ENCODE measurements at places on chromosomes 1 and 21.

DNA sequence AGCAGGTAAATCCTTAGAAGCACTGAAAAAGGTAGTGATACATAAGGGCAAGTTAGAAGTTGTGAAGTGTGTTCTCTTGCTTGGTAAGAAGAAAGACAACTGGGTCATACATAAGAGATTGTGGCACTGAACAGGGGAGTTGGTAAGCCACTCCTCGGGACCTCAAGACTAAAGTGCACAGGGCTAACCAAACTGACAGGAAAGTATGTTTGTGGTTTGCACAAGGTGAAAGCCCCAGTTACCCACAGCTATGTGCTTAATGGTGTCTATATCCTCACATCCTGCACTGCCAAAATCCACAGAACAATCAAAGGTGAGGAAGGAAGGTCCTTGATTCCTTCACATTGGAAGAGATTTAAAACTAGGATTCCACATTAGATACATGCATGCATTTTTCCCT lies 276.5 kb downstream of the DNM3 start:
- no peak for DNase-seq

DNA sequence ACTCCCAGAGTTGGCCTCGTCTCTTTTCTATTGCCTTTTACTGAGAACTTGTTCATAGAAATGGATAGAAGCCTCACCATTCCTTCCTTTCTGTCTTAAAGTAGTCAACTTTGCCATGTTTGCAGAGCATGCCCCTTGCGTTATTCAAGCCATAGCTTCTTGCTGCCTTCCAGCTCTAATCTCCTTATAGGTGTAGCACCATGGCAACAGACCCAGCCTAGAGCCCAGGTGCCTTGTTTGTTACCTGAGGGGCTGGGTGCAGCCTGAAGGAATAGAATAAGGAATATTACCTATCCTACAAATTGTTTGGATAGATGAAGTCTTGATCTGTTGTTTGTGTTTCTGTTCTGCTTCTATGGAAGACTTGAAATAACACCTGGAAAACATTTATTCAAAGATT lies 59.9 kb downstream of the CLEC20A start:
- no peak for DNase-seq

- DNase-seq = no peak
These were observed 374.5 kb downstream of the RPS6KC1 start for GRCh38 chr1:213425376-213426030.

DNA sequence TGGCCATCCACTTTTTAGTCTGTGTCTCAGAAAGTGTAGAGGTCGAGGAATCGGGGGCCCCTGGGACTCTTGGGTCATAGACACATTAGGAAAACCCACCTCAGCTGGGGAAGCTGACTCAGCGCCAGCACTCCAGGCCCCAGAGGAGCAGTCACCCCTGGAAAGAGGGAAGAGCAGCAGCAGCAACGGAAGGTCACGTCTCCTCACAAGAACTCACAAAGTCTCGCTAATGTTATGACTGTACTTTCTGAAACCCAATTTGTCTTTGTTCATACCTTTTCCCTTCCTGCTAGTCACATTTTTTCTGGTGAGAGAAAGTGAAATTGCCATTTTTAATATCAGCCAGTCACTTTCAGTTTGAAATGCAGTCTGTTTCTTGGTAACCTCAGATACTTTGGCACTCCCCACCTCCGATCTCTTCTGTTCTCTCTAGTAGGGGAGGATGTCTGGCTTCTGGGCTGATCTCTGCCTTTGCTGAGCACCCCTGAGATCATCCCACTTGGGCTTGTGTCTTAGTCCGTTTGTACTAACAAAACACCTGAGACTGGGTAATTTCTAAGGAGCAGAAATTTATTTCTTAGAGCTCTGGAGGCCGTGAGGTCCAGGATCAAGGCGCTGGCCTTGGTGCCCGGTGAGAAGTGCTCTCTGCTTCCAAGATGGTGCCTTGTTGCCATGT lies 6.0 kb upstream of the NLRP3 start:
- DNase-seq = no peak

DNA sequence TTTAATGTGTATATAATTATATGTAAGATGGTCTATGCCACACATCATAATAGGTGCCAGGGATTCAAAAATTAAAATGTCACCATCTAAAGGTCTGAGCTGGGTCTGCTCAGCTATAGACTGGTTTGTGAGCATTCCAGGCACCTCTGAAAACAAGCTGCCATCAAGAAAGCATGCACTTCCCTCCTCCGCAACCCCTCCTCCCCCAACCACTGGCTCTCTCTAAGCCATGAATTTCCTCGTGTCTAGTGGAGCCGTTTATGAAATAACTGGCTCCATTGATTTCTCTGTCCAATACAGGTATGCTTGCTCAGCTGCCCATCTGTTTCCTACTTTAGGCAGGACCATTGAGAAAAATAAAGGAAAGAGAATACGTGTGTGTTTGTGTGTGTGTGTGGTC lies 522.6 kb upstream of the PLXNA2 start:
- DNase-seq = no peak

GRCh38 chr1:182332261-182333060 lies 59.1 kb downstream of the GLUL start:
- DNase-seq = no peak

- DNase-seq = no peak
These were observed 23.3 kb upstream of the GBP2 start for GRCh38 chr1:89149229-89149628.

- no peak for DNase-seq
These were observed 622.5 kb downstream of the PLA2G4A start for GRCh38 chr1:187451238-187451637.

GRCh38 chr1:157724537-157725220 lies 24.1 kb upstream of the FCRL3 start:
- no peak for DNase-seq

DNA sequence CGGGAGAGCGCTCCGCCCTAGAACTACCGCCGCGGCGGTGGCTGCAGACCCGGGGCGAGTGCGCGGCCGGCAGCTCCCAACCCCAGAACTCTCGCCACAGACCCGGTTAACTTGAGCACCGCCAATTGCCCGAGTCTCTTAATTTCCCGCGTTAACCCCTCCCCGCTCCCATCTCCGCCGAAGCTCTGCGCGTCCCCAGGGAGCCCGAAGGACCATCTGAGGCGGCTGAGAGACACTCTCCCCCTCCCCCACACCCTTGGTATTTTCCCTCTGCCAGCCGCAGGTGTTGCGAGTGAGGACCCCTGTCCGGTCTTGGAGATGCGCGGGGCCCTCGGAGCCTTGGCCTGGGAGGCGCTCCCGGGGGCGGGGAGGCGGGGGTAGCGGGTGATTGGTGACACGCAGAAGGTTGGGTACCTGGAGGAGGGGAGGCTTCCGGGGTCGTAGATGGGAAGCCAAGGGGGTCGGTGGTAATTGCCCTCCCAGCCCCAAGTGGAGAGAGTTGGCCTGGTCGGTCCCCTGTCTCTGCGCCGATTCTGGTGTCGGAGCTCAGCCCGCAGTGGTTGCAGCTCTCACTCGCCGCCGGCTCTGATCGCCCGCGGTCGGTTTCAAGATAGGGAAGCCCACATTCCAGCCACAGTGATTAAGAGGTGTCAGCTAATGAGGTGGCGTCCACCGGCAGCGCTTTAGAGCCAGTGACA lies 858 bp upstream of the SUSD4 start:
- DNase-seq = no peak

- DNase-seq = no peak
These were observed 3.5 kb upstream of the UBXN10 start for GRCh38 chr1:20182415-20182814.

GRCh38 chr1:208068908-208069307 lies 158.0 kb upstream of the CD34 start:
- no peak for DNase-seq

DNA sequence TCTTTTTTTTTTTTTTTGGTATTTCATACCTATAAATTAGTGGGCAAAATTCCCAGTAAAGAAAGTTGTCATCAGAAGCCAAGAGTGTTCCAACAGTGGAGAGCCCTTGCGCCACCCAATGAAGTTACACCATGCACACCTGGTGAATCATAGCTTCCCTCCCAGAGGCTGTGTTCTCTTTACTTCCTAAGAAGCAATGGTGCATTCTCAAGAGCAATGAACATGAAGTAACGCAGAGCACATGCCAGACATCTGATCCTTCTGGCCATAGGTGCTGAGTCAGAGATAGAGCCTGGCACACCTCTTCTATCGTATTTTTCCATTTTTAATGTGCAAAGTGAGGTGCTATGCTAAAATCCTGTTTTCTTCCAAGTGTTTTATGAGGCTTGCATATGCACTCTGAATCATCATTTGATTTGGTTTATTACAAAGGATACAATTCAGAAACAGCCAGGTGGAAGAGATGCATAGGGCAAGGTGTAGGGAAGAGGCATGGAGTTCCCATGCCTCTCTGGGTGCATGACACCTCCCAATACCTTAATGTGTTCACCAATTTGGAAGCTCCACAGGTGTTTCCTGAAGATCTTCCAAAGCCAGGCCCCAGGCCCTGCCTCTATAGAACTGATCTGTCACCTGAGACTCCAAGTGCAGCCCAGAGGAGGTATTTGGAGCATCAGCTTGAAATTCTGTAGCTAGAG lies 408.0 kb downstream of the SIPA1L2 start:
- DNase-seq = no peak

- DNase-seq = no peak
These were observed 99.4 kb upstream of the TLR5 start for GRCh38 chr1:223242382-223242955.

- no peak for DNase-seq
These were observed 91.6 kb downstream of the SCCPDH start for GRCh38 chr1:246815693-246816270.

DNA sequence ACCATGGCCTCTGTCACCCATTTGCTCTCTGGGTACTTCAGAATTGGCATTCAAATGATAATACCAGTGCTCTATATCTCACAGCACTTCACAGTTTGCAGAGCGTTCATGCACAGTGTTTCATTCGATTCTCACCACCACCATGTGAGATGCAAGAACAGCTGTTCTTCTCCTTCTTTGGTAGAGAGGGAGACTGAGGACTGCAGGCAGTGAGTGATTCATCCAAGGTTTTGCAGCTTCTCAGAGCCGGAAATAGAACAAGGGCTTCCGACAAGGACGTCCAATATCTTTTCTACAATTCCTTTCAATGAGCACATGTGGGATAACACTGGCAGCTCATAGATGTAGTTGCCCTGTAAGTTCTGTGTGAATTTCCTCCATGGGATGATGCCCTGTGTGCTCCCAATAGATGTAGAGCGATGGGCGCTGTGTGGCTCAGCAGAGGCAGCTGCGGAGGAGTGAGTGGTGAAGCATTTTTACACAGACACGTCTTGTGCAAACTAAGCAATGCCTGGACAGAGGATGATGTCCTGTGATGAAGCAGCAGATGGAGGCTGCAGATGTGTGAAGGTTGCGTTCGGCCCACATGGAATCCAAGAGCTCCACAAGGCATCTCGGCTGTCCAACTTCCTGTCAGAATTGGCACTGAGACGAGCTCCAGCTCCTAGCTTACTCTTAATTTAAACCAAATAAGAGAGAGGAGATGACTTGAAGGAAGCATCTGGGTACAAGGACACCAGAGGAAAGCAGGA lies 24.9 kb downstream of the MT1HL1 start:
- DNase-seq = no peak

DNA sequence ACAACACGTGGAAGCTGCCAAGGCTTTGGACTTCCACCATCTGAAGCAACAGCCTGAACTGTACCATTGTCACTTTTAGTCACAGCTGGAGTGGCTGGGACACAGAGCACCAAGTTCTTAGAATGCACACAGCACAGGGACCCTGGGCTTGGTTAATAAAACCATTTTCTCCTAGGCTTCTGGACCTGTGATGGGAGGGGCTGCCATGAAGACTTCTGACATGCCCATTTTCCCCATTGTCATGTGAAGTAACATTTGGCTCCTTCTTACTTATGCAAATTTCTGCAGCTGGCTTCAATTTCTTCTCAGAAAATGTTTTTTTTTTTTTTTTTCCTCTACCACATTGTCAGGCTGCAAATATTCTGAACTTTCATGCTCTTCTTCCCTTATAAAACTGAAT lies 138.6 kb upstream of the BRINP3 start:
- no peak for DNase-seq

DNA sequence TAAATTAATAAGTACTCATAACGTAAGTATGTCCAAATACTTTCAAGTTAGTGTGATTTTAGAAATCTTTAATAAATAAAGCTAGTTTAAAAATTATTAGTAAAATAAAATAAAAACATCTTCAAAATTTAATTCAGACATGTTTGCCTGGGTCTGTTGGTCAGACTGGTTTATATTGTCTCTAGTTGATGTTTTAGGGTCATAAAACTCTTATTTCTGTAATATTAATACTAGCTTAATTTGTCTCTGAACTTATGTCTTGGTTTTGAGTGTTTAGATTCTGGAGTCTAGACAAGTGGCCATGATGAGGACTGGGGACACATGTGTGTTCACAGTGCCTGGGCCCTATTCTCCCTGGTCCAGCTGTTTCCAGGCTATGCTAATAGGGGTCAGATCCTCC lies 184.5 kb upstream of the TNR start:
- no peak for DNase-seq

DNA sequence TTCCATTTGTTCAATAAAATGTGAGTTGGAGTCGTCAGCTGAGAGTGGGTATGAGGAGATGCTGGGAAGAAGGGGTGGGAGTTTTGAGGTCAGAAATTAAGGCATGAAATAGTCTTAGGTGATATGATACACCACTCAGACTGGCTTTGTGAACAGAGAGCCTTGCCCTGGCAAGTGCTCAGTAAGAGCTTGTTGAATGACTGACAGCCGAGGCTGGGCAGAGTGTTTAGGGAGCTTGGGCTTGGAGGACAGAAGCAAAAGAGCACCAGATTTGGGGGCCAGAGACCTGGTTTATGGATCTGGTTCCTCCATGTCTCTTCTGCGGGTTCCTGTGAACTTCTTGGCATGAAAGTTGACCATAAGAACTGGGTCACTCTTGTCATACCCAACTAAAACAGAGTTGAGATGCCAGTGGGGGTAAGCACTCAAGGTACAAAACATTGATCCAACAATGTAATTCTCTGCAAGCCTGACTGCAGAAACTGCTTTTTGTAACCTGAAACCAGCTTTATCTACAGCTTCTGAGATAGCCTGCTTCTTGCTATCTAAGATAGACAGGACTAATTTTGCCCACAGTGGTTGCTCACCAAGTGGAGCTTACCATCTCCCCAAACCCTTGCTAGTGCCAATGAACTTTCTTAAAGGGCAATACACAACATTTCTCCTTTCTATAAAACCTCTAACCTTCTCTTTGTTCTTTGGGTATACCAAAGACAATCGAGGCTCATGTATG lies 126.4 kb downstream of the TENT5C start:
- DNase-seq = no peak
